ENCODE measurements at places on chromosomes 4 and X. TPM values are rescaled to one million over a fixed set of nuclear protein-coding genes. Genes with fewer than 3 reads are reported as not detected.

GRCh38 chr4:33543941-33544450 is 2700.3 kb downstream of the ARAP2 start:
- no peak for DNase-seq

The ASB12 gene
- total RNA-seq: 0.60 TPM

DNA sequence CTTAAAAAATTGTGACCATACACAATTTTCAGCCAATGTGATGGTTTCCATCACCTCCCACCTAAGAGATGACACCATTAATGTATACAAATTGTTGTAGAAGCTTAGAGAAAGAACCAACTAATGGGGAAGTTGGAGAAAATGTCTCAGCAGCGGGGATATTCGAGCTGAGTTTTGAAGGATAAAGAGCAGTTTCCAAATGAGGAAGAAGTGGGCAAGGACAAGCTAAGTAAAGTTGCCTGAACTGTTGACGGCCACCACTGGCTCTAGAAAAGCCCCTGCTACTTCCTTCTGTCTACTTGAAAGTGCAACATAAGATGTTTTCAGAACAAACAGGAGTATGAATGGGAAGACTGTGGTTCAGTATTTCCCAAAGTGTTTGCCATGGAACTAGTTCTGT is 92.0 kb downstream of the CHRNA9 start:
- DNase-seq: no peak

GRCh38 chr4:40255393-40256281 is 58.8 kb downstream of the RHOH start:
- DNase-seq: no peak

DNA sequence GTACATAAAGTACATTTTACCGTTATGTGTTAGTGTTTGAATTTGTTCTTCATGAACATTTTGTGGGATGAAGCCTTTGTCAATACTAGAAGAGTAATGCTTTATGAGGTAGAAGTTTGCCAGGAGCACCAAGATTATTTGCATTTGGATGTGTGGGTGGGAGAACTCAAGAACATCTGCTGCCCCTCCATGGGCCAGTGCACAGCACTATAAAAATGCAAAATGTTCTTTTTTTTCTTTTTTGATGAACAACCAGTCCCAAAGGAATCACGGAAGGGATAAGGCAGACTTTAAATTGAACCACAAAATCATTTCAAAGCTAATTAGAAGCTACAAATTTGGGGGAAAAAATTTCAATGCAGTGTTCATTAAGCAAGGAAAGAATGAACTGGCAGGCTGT is 300.3 kb upstream of the NWD2 start:
- DNase-seq: no peak

DNA sequence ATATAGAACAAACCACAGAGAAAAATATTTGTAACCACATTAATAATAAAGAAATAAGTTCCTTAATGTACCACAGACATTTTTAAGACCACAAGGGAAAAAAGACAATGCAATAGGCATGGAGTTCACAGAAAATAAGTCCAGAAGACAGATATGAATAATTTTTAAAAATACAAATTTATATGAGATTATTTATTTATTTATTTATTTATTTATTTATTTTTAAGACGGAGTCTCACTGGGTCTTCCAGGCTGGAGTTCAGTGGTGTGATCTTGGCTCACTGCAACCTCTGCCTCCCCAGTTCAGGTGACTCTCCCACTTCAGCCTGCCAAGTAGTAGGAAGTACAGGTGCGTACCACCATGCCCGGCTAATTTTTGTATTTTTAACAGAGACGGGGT is 53.7 kb downstream of the THAP9 start:
- no peak for DNase-seq
